ENCODE measurements at places on chromosomes 3 and 15.

- DNase-seq = no peak
Observed at GRCh38 chr3:120407508-120408287, 43.1 kb downstream of the FSTL1 start.

GRCh38 chr3:150069154-150069527 is 98.4 kb upstream of the PFN2 start:
- DNase-seq = no peak

GRCh38 chr3:70138606-70139005 is 139.1 kb downstream of the SAMMSON start:
- no peak for DNase-seq

GRCh38 chr3:142611206-142611605 is 15.0 kb downstream of the PLS1 start:
- DNase-seq = no peak

DNA sequence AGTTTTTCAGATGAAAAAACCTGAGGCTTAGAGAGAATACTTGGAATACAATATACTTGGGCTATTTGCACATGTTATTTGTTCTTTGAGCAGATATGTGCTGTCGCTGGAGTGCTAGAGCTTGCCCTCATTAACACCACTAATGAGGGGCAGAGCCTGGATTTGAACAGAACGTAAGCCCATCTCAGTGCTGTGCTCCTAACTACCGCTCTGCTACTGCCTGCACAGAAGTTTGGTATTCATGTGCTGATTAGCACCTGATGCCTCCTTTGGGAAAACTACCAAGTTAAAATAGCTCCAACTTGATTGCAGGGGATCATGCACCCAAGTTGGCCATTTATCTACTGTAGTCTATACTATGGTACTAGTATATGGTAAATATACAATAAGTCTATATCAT is 3.6 kb downstream of the GPR87 start:
- DNase-seq = no peak

- DNase-seq = no peak
Observed at GRCh38 chr15:76988867-76989780, 5.8 kb upstream of the PSTPIP1 start.

DNA sequence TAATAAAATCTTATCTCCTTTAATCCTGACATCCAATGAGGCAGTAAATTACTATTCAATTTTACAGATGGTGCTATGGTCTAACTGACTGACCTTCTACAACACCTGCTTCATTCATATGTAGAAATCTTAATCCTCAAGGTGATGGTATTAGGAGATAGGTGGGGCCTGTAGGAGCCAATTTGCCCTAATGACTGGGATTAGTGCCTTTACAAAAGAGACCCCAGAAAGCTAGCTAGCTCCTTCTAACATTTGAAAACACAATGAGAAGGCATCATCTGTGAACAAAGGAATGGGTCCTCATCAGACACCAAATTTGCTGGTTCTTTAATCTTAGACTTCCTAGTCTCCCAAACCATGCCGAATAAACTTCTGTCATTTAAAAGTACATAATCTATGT is 137.4 kb upstream of the UBP1 start:
- DNase-seq = no peak

DNA sequence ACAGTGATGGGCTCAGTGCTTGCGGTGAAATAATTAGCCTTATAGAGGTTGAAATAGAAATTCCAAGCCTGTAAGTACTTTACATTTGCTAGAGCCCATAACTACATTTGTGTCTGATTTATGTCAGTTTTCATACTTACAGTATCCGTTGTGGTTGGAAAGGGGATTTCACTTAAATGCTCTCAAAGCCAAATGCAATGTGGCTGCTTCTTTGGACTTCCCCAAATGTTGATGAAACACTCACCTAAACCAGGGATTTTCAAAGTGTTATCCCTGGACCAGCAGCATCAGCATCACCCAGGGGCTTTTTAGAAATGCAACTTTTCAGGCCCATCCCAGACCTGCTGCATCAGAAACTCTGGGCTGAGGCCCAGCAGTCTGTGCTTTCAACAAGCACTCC is 378.7 kb downstream of the MCTP2 start:
- DNase-seq = no peak

DNA sequence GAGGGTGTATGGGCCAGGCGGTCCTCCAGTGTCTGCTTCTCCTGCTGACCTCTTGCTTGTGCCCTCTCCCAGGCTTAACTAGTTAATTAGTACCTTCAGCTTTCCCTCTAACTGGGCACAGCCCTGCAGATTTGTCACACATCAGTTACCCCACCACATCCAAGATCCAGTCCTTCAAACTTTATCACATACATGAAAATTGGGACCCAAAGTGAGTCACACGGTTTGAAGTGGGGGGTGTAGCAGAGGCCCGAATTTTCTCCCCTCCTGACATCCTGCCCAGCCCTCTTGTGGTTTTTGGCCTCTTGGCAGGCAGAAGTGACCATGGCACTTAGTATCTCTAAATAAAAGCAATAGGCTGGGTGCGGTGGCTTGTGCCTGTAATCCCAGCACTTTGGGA is 3.9 kb downstream of the MAPKAPK3 start:
- no peak for DNase-seq

- DNase-seq = no peak
Observed at GRCh38 chr3:23785097-23785645, 20.6 kb upstream of the UBE2E1 start.

- DNase-seq = no peak
Observed at GRCh38 chr15:79820820-79821219, 76.0 kb downstream of the MTHFS start.

GRCh38 chr15:96187341-96188305 is 142.9 kb upstream of the NR2F2 start:
- no peak for DNase-seq

DNA sequence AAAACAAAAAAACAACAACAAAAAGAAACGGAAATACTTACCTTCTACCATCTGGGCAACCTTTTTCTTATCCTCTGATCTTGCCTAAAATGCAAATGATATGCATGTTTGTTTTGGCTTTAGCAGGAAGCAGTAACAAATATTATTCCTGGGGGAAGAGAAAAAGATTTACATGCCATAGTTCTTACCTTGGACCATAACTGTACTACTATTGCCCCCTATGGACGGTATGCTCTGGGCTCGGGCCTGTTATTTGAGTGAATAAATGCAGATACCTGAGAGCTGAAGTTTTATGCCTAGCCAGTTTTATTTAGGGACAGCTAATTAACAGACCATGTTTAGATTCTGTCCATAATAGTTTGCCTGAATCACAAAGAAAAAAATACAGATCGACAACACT is 12.6 kb upstream of the STARD5 start:
- DNase-seq = no peak

GRCh38 chr3:138513090-138513843 is 78.9 kb downstream of the ESYT3 start:
- no peak for DNase-seq

Measured in T-helper 17 cell (primary cell).